ENCODE measurements at places on chromosomes 4 and X. TPM values are rescaled to one million over a fixed set of nuclear protein-coding genes. Genes with fewer than 3 reads are reported as not detected.

The TKTL1 gene
- total RNA-seq = 1.1 TPM

The GAR1 gene
- 29.1 TPM for total RNA-seq

The TMEM35A gene
- not detected for total RNA-seq

The HTRA3 gene
- not detected for total RNA-seq

The LRRC66 gene
- total RNA-seq = 0.27 TPM

The CEP135 gene
- 23.9 TPM for total RNA-seq

The NAP1L2 gene
- total RNA-seq = 2.3 TPM

The SSX2B gene
- not detected for total RNA-seq

The PHOX2B gene
- not detected for total RNA-seq

The DSPP gene
- total RNA-seq = not detected

The SPACA5 gene
- total RNA-seq = not detected

The POU4F2 gene
- total RNA-seq = not detected

The NMU gene
- not detected for total RNA-seq

The FOXR2 gene
- total RNA-seq = not detected

The SSX4 gene
- total RNA-seq = not detected

The CLTRN gene
- total RNA-seq = not detected

The OTC gene
- total RNA-seq = not detected

The MAOB gene
- total RNA-seq = not detected

The NDUFB11 gene
- total RNA-seq = 99.4 TPM

The XK gene
- total RNA-seq = 0.15 TPM

The SMARCAD1 gene
- total RNA-seq = 36.4 TPM

The GPRASP3 gene
- 0.93 TPM for total RNA-seq

The CLCN5 gene
- 3.2 TPM for total RNA-seq

The RAB39B gene
- total RNA-seq = 11.6 TPM

The PCDH19 gene
- total RNA-seq = not detected

The CTAG2 gene
- not detected for total RNA-seq

The MAGEA9B gene
- not detected for total RNA-seq

The CT45A2 gene
- not detected for total RNA-seq

The SYNPO2 gene
- total RNA-seq = 0.93 TPM

The RBM41 gene
- 17.5 TPM for total RNA-seq
